ENCODE measurements at places on chromosomes 5 and 9.

DNA sequence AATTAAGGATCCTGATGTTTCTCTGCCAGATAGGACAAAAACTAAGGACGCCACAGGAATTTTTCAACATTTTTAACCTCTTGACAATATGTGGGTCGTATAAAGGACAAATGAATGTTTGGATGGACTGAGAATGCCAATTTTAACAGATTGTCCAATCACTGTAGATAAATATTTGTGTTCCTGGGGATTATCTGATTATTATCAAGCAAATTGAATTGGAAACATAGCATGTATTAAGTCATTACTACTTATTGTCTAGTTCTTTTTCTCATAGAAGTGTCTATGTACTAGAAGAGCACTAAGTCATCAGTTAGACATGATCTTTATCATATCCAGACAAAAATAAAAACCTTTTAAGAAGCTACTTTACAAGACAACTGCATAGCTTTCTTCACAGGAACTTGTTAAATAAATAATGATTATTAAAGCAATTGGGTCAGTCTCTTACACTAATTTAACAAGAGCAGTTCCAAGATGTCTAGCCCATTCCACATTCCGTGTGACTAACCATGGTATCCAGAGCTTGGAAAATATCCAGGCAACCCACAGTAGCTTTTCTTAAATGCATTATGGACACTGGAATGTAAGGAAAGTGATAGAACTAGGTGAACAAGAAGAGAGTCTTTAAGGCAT, 127.5 kb upstream of the CDKN2B start:
- no peak for DNase-seq

DNA sequence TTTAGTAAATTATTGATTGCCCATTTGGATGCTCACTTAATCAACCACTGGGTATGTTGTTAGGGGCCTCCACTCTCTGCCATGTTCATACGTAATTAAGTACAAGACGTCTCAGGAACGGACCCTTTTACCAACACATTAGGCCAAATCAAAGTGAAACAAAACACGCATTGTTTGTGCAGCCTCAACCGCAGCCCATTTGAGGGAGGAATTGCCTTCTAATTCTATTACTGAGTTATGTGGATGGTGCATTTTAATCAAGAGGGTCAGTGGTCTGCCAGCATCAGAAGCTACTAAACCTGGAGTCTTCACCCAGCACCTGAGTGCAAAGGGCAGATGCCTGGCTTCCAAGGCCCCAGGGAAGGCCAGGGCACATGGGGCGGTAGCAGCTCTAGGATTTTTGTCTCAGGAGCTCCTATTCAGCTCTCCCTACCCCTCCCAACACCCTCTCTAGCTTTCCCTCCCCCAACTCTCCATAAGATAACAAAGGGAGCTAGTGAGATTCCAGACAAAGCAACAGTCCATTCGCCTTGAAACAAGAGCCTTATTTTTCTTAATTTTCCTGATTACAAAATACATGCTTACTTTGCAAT, 7.9 kb upstream of the MED27 start:
- no peak for DNase-seq

- no peak for DNase-seq
Measured at GRCh38 chr9:124884376-124884775, 22.4 kb downstream of the ARPC5L start.

DNA sequence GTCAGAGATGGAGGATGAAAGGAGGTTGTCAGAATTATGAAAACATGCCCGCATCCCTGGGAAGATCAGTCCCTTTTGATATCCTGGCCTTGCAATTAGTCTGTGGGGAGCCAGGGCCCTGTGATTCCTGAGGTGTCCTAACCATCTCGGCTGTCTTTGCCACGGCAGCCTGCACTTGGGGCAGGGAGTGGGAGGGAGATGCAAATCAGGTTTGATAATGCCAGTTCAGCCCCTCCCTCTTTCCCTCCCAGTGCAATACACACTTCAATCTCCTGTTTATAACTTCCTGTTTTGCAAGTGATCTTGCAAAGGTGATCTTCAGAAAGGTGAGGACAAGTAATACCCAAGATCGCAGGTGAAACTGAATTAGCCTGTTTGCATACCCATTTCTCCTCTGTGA, 114.0 kb upstream of the ALDH1B1 start:
- DNase-seq, result no peak

- DNase-seq, result no peak
Measured at GRCh38 chr9:70553707-70554673, 139.5 kb upstream of the KLF9 start.

DNA sequence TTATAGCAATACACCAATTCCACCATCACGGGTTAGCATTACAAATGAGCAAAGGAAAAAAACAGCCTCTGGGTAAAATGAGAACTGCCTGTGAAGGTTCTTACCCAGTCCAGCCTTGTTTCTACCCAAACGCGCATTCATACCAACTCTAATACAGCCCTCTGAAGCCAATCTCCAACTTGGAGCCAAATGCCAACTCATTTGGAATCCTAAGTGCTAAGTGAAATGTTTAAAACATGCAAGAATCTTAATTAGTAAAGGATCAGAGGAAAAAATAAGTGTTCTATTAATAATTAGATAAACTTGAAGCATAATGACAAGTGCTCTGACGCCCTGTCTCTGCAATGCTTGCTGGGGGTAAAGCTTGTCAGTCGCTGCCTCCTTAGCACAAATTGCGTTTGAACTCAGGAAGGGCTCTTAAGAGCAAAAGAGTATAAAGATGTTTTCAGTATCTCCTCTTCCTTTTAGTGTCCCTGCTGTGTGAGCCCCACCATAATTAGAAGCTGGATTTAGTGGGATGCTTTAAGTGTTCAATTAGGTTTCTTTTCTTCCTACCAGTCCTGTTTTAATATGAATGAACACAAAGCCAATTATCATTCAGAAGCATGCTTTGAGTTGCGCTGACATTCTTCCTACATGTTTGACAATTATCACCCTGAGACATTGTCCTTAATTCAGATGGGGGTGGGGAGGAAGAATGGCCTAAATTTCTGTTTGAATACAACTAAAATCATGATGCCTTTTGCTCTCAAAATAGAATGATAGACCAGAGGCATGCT, 537.6 kb downstream of the DTWD2 start:
- DNase-seq, result no peak

GRCh38 chr5:26889815-26890214, 148.6 kb downstream of the CDH9 start:
- no peak for DNase-seq

DNA sequence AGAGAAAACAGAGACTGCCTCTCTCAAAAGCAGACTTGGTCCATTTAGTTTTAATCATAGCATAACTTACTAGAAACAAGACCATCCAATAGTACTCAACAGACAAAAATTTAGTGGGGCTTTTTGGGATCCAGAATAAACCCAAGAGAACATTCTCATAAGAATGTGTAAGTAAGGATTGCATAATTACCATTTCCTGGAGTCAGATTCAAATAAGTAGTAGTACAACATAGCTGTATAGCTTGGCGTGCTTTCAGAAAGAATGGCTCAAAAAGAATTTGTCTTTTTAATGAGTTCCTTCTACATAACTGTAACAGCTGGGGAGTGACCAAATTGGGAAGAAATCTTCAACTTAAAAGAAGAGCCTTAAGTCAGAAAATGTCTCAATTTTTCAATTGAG, 145.4 kb downstream of the DENND1A start:
- DNase-seq, result no peak

DNA sequence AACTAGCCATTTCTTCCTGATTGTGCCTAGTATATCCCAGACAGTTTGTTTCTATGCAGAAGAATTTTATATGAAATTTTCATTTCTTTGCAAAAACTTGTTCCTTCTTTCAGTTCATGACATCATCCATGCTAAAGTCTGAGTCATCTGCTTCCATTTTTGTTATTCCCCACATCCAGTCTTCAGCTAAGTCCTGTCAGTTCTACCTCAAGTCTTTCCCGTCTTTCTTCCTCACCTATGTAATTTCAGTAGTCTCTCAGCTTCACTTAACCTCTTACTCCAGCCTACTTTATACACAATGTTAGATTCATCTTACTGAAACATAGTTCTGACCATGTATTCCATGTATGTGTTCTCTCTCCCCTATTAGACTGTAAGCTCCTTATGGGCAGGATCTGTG, 39.1 kb downstream of the G3BP1 start:
- no peak for DNase-seq

DNA sequence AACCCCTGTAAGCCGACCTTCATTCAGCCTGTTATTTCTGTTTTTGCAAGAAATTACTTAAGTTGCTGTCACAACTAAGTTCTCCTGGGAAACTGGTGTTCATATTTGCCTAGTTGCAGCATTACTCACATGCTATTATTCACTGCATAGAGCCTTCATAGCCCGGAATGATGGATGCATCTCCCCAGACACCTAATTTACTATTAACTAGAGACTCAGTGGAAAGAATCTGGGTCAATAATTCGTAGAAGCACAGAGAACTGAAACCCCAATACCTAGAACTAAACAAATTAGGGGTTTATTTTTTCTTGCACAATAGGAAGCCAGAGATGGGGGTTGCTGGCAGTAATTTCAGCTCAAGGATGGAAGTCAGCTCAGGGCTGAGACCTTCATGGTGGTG, 45.7 kb upstream of the FAM170A start:
- DNase-seq, result no peak

- no peak for DNase-seq
Measured at GRCh38 chr9:71003346-71003745, 118.1 kb downstream of the TRPM3 start.

DNA sequence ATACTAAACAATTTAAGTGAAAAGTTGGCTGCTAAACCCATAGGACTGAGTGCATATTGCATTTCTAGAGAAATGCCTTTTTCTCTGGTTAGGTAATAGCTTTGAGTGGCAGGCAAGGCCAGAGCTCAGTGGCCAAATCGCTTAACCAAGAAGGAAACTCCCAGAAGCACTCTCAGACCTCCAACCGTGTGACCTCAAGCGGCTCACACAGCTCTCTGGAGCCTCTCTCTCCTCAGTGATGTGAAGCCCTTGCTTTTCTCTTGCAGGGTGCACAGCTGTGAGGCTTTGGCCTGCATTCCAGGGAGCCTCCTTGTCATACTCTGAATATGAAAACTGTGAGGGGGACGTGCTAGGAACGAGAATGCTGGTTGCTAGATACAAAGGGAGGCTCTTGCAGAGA, 106.7 kb downstream of the INSYN2B start:
- DNase-seq, result no peak

DNA sequence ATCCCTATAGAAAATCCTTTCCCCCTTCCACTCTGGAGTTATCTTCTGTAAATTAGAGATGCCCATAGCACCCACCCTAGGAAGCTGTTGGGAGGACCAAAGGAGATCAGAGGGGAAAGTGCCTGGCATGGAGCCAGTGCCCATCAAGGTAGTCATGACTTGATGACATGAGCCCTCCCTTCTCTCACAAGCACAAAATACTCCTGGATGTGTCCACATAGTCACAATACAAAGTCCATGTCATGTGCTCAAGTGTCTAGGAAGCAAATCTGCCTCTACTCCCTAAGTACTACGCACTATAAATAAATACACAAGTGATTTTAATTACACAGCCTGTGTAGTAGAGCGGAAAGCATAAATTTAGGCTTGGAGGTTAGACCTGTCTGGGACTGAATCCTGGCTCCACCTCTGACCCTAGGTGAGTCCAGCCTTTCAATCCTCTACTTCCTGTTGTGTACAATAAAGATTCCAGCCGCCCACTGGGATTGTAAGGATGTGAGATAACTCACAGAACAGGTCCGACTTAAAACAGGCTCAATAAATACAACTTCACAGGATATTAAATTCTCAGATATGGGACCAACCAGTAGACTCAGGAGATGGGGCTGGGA, 30.6 kb downstream of the TTC39B start:
- no peak for DNase-seq

- peak; percentile 29 for DNase-seq
Measured at GRCh38 chr9:111622626-111623025, 8.5 kb upstream of the DNAJC25 start.

DNA sequence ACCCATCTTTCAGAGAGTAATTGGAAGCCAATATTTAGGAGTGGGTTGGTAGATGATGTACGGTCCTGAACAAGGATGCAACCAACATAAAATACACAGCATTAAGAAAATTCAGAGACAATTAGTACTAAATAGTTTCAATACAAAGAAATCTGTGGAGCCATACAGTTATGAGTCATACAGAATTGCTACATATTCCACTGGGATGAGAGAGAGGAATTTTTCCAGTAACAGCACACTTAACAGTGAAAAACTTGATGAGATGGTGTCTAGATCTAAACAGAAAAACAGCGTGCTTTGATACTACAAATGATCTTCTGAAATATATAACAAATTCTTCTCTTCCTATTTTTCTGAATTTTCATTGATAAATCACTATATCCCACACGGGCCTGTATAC, 1999.3 kb upstream of the CDH9 start:
- DNase-seq, result no peak

DNA sequence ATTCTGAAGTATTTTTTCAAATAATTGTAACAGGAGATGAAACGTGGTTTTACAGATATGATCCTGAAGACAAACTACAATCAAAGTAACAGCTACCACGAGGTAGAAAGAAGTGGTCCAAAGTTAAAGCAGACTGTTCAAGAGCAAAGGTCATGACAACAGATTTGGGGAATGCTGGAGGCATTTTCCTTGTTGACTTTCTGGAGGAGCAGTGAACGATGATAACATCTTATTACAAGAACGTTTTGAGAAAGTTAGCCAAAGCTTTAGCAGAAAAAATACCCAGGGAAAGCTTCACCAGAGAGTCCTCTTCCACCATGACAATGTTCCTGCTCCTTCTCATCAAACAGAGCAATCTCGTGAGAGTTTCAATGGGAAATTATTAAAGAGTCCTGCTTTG, 145.4 kb upstream of the NREP start:
- no peak for DNase-seq

GRCh38 chr5:149820536-149821510, 90.7 kb downstream of the PPARGC1B start:
- no peak for DNase-seq

GRCh38 chr9:128470560-128470959, 14.8 kb downstream of the ODF2 start:
- no peak for DNase-seq

GRCh38 chr5:174412374-174412773, 312.0 kb upstream of the MSX2 start:
- no peak for DNase-seq

Data from CD4-positive, alpha-beta T cell treated with Interferon gamma for 1 hour (primary cell).